ENCODE measurements at places on chromosomes 7 and 10. TPM values are rescaled to one million over a fixed set of nuclear protein-coding genes. Genes with fewer than 3 reads are reported as not detected.

Gene MET
- 36.4 TPM for total RNA-seq

Gene GTF2IRD1
- 16.9 TPM for total RNA-seq

Gene OAT
- 101 TPM for total RNA-seq

Gene CPSF4
- 17.6 TPM for total RNA-seq

Gene BTBD16
- total RNA-seq, result not detected

Gene HYAL4
- 0.49 TPM for total RNA-seq

Gene KAZALD1
- total RNA-seq, result 0.40 TPM

Gene MLXIPL
- not detected for total RNA-seq
